AG09309 (cell line): ENCODE measurements at places on chromosomes 6 and 20.
A peak's percentile ranks its signal among the peaks of the same experiment; 100 is the strongest.

DNA sequence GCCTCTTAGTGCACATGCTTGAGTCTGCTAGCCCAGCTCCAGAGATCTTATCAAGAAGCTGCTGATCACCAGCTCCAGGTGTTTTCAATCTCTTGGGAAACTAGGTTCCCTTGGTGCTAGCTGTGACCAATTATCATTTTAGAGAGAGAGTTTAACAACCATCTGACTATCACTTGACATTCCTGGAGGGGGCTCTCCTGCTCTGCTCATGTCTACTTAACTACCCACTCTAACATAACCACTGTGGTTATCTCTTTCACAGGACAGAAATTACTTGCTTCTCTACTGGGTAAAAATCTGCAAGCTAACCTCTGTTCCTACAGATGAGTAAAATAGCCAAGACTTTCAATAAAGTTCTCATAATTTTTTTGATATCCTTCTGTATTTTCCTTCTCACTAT, 823.4 kb upstream of the GJE1 start:
- no peak for DNase-seq

GRCh38 chr6:131122516-131122915, 12.8 kb upstream of the AKAP7 start:
- DNase-seq: no peak

GRCh38 chr6:118562959-118563358, 14.9 kb downstream of the PLN start:
- DNase-seq: no peak

- no peak for DNase-seq
These were observed 19.4 kb upstream of the EIF2S2 start for GRCh38 chr20:34131491-34131890.

- DNase-seq: no peak
These were observed 280.1 kb upstream of the PLCB4 start for GRCh38 chr20:8788831-8789230.

DNA sequence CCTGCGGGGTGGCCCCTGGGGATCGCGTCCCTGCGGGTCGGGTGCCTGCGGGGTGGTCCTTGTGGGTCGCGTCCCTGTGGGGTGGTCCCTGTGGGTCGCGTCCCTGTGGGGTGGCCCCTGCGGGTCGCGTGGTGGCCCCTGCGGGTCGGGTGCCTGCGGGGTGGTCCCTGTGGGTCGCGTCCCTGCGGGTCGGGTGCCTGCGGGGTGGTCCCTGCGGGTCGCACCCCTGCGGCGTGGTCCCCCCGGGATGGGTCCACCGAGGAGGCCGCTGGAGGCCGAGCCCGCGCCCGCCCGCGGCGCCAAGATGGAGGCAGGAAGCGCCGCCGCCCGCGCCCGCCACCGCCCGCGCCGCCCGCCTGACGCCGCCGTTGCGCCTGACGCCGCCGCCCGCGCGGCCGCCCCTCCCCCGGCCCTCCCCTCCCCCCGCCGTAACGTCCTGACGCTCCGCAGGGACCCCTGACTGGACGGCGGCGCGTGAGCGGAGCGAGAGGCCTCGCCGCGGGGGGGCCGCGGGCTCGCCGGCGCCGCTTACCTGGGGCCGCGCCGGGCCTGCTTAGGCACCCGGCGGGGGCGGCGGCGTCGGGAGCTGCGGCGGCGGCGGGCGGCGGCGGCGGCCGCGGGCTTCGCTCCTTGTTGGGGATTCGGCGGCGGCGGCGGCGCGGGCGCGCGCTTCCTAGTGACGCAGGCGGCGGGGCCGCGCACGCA, at the start of gene GMEB2:
GMEB2 (minus strand) TSS at position 678 of the 705 bp plus-strand sequence. CDS start 7,704 bp downstream, outside the sequence.
- DNase-seq: no peak

DNA sequence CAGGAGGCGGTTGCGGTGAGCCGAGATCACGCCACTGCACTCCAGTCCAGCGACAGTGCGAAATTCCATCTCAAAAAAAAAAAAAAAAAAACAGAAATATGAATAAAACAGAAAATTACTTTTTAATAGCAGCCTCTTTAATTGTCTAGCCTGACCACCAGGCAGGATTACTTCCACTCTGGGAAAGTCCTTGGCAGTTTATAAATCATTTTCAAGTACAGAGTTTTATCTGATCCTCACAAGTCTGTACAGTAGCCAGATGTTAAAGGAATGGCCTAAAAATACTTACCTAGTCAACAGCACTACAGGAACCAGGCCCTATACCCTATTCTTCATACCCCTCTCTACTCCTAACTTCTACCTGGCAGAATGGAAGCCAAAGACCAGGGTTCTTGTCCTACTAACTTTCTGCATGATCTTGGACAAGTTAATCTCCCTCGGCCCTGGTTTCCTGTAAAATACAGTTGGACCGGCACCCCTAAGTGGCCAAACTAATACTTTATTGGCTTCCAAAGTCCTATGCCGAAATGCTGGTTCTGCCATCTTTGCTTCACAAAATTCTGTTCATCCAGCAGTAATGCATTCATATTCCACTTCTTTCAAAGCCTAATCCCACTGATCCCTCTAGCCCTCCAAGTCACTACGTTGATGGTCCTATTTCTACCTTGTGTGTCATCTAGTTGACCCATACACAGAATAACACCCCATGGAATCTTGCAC, 1.9 kb downstream of the EIF2S2 start:
- no peak for DNase-seq

GRCh38 chr6:154412106-154412820, 55.7 kb upstream of the IPCEF1 start:
- no peak for DNase-seq

DNA sequence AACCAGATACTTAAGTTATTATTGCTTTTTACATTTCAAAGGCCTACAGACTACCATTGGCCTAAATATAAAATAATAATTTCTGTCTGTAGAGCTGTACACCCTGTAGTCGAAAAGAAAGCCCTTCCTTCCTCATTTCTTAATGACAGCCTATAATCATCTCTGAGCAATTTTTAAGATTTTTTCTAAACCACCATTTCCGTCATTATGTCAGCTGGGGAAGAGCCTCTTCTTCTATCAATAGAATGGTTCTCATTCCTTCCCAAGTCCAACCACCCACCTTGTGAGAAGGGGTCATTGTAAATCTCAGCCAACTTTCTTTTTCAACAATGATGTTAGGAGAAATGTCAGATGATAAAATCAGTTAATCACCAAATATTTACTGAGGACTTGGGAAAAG, 91.8 kb downstream of the PLEKHG1 start:
- no peak for DNase-seq

DNA sequence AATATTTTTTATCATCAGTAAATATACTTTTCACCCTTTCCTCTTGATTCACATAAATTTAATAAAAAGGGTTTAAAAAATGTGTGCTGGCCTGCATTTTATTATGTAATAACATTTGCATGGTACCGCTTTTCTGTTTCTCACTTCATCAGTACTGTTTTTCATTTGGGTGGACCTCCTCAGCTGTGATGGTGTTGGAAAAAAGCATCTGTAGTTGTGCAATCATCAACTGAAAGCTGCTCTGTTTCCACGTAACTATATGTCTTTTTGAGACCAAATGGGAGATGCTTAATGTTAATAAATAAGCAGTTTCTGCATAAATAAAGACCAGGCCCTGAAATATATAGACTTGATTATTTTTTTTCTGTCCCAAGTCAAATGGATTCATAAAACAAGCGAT, 31.6 kb upstream of the CENPW start:
- DNase-seq: no peak

GRCh38 chr20:50356962-50357782, 153.0 kb upstream of the PTPN1 start:
- no peak for DNase-seq

- no peak for DNase-seq
These were observed 101.4 kb downstream of the CDH4 start for GRCh38 chr20:61353261-61354000.

- DNase-seq: no peak
These were observed 42.5 kb downstream of the LYRM2 start for GRCh38 chr6:89596056-89596455.

DNA sequence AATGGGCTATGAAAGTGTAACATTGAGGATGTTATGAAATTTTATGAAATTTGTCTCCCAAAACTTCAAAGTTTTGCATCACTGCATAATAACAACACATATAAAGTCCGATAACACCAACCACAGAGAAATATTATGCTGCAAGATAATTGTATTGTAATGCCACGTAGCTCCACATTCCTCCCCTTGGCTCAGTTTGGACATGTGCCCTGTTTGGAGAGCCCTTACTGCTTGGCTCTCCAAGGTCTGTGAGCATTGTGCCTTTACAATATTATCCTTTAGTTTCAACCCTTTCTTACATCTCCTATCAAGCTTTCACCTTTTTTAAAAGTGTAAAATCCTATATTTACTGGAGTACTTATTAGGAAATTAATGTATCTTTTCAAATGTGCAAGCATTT, 10.8 kb downstream of the HBS1L start:
- no peak for DNase-seq

DNA sequence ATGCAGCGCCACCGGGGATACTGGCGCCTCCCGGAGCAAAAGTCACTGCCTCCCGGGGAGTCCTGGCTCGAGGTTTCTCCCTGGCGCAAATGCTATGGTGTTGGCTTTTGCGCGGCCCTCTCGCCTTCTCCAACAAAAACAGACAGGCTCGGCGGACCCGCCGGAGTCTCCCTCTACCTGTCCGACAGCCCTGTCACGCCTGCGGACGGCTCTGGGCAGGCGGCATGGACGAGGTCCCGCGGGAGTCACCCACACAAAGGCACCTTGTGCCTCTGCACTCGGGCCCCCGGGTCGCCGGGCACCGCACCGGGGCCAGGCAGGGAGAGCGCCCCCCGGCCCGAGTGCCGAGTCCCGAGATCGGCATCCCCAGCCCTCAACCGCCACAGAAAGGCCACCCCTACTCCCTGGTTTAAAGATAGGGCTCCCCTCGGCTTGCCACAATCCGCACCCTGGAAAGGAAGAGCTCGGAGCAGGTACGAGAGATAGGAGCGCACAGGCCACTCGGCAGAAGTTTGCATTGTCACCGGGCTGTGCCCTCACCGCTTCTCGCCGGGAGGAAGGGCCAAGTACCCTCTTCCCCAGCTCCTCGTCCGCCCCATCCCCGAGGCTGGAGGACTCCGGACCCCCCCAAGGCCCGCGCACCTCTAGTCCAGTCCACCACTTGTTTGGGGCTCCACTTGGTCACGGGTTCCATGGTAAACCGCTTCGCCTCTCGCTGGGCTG, 903 bp downstream of the CNKSR3 start:
- DNase-seq: no peak

DNA sequence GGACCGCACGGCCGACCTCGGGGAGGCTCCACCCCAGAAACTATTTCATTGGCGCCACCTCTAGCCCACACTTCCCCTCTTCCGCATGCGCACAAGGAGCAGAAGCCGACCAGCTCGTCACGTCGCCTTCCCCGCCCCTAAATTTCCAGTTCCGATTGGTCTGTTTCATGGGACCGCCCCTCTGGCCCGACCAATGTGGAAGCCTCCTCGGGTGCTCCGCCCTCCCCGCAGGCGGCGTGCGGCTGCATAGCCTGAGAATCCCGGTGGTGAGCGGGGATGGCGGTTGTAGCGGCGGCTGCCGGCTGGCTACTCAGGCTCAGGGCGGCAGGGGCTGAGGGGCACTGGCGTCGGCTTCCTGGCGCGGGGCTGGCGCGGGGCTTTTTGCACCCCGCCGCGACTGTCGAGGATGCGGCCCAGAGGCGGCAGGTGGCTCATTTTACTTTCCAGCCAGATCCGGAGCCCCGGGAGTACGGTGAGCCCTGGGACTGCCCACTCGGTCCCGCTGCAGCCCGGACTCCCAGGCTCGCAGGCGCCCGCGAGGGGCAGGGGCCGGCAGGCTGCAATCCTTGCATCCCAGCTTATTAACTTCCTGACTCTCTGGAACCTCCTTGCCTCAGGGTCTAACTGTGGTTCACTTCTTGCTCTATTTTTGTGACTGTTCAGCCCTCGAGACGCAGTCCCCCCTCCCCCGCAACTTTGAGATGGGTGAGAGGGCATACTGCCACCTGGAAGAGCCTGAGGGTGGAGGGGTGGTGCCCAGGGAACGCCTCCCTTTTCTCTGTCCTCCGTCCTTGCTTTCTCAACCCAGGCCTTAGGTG, at the start of gene BCKDHB:
BCKDHB (plus strand) TSS at position 254 of the 818 bp plus-strand sequence; CDS start at position 277, 23 bp downstream.
- DNase-seq: peak; percentile 87

DNA sequence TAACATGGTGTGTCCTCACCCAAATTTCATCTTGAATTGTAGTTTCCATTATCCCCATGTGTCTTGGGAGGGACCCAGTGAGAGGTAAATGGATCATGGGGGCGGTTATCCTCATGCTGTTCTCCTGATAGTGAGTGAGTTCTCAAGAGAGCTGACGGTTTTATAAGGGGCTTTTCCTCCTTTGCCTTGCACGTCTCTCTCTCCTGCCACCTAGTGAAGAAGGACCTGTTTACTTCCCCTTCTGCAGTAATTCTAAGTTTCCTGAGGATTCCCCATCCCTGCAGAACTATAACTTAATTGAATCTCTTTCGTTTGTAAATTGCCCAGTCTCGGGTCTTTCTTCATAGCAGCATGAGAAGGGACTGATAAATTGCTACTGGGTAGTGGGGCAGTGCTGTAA, 789.3 kb downstream of the FRK start:
- no peak for DNase-seq

GRCh38 chr6:52550014-52550575, 26.8 kb downstream of the TRAM2 start:
- no peak for DNase-seq

DNA sequence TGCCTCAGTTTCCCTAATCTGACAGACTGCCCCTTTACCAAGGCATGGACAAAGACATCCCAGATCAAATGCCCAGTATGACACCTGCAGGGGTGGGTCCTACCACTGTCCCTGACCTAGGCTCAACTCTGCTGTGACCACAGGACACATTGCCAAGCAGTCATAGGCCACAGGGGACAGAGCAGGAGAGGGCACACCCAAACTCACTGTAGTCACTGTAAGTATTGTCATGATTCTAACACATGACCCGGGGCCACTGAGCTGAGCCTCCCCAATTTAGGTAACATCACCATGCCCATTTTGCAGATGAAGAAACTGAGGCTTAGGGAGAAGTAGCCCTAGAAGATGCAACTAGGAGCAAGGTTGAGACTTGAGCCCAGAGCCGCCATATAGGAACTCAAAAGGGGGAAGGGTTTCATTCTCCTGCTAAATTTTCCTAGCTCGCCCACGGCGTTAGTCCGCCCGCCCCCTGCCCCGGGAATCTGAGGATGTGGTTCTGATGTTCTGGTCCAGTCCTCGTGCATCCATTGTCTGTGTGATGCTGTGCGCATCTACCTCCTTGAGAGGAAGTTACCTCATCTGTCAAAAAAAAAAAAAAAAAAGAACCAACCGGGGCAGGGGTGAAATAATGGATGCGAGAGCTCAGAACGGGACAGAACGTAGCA, 44.8 kb downstream of the PMEPA1 start:
- DNase-seq: no peak

- no peak for DNase-seq
These were observed 1.8 kb upstream of the PHACTR2 start for GRCh38 chr6:143675946-143676345.
